ENCODE measurements at places on chromosomes 4 and X.

DNA sequence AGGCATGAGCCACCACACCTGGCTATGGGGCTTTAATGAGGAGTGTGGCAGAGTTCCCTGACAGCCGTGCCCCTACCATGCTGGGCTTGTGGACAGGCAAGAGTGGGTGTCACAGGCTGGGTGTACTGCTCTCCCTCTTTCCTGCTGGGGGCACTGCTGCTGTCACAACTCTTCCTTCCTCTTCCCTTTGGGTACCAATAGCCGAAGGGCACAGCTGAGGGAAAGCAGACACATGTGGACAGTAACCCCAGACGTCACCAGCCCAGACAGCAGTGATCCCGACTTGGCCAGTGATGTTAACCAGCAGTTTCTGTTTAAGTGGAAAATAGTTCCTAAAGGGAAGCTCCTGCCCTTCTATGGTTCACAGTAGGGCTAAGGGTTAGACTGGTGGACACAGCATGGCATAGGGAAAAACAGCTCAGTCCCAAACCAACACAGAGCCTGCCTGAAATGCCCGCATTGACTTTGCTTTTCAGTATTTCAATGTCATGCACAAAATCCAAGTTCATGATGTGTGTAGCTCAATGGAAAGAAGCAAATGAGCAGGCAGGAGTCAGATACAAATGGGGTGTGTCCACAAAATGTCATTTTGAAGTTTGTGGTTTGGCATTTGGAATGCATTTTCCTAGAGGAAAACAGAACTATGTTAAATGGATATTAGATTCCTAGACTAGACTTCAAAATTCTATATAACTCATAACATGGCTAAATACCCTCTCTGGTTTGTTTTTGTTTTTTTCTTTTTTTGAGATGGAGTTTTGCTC, 24.9 kb upstream of the DDX3X start:
- DNase-seq: no peak

GRCh38 chr4:177596035-177596434, 153.8 kb upstream of the AGA start:
- DNase-seq: peak; percentile 51

DNA sequence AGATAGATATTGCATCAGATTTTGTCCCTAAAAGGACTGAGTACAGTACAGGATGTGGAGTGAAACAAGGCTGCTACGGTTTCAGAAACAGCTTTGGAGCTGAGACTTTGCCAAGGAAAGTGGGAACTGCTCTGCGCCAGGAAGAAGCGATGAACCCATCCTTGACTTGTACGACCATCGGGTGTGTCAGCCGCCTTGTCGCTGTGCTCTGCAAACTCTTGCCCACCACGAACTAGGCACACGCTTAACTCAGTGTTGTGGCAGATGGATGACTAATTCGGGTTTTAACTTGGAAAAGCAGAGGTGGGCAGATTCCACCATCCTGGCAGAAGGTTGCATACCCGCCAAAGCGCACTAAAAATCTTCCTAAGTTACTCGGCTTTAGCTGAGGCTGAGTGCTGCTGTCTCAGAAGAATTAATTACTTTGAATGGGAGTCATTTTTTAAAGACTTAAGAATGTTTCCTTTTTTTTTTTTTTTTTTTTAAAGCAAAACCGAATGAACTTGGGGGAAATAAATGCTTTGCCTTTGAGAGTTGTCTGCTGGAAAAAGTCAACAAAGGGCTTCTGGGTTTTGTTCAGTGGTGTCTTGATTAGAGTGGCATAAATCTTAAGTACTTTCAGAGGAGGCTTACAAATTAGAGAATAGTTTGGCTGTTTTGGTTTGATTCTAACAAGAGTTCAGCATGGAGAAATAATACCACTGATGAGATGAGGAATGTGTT, 69.5 kb downstream of the SHROOM2 start:
- DNase-seq: no peak

DNA sequence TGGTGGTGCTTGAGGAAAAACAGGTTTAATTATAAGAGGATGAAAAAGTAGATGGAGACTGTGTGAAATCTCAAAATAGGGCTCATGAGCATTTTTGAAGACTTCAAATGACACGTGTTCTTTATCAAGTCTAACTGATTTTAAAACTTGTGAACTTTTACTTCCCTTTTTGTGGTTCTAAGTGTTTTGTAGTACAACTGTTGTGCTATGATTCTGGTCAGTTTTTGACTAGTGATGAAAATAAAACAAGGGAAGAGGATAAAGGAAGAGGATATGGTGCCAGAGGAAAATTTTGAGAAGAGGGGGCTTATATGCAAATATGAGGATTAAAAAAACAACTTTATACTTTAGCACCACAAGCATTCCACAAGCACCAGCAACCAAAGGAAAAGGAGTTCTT, 644.0 kb downstream of the RPA4 start:
- no peak for DNase-seq

DNA sequence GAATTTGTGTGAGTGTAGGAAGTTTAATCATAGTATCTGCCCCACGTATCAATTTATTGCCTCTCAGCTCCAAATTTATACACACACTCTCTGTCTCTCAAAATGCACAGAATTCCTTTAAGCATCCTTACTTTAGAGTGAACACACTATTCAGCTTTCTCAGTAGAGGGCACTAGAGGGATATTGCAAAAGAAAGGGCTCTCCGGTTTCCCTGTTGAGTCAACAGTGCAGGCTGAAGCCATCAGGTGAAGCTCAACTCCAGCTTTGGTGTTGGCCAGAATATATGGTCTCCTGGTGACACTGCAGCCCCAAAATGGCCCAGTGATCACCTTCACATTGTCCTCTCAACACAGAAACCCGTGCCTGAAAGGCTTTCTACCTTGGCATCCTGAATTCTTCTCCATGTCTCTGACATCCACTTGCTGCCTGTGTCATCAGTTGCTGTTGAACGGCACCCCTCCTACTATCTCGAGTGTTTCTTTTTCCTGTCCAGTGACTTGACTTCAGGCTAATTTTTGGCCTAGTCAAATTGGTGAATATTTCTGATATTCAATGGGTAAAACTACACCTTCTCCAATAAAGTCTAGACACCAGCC, 670.5 kb downstream of the GABRG1 start:
- no peak for DNase-seq

DNA sequence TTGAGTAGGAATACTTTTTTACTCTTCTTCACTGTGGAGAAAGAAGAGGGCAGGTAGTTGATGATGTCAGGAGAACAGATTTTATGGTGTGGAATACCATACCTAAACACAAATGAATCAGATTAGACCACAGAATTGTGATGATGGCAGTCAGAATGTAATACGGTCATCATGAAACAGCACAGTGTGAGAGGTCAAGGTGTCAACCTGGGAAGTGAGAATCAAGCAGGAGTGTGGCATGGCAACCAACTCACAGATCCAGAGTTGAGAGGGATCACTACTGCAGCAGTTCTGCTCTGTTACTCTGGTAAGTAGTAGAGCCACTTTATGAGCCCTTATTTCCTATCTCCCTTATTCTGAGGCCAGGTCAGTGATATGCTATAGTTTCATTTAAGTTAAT, 27.7 kb downstream of the METTL14 start:
- no peak for DNase-seq

DNA sequence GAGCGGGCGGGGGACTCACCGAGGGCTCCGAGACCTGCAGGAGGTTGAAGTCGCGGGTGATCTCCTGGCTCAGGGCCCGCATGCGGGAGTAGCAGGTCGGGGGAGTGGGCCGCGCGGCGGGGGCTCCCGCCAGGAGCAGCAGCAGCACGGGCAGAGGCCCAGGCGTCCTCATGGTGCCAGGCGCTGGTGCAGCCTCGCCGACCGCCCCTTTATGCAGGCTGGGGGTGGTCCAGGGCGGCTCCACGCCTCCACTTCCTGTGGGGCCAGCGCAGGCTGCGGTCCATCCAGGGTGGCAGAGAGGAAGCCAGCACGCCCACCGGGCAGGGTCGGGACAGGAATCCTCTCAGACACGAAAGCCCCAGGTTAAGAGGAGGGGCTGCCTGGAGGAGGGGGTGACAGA, at the start of gene CYTL1:
CYTL1 (minus strand) TSS at position 185 of the 400 bp plus-strand sequence; CDS start at position 172, 13 bp downstream.
- no peak for DNase-seq
